ENCODE measurements at places on chromosomes 5 and 9. TPM values are rescaled to one million over a fixed set of nuclear protein-coding genes. Genes with fewer than 3 reads are reported as not detected.
A peak's percentile ranks its signal among the peaks of the same experiment; 100 is the strongest.

DNA sequence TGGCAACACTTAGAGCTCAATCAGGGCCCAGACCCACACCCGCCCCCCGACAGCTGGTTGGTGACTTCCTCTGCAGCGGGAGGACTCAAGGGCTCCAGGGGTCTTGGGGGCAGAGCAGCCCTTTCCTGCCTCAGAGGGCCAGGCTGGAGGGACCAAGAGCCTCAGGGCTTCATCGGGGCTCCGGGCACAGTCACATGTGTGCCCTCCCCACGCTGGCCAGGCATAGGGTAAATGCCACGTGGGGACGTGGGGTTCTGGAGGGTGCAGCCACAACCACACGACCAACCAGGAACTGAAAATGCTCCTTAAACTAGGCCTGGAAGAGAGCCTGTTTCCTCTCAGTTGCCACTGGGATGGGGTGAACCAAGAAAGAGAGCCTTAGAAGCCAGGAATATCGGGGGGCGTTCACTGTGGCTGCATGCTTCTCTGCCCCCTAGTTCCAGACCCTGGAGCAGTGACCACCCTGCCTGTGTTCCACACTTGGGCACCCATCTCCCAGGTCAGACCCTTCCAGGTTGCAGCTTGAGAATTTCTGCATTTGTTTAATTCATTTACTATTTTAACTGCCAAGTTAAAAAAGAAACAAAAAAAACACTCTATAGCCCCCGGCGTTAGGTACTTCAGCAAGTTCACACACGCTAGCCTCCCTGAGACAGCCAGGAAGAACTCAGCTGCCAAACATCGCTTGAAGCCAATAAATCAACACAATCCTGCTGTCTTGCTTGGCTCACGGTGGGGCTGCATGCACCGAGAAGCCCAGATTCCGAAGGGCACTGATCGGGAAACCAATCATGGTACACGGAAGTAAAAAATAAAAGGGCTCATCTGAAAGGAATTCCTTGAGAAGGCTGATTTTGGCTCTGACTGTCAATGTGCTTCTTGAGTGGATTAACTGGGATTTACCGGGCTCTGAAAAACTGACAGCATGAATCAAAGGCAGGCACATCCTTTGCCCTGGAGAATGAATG lies 56.1 kb upstream of the PHYKPL start:
- DNase-seq = no peak
- no peak overlapping the region for H3K27ac ChIP-seq
- no peaks in the 10 kb centered on the region for H3K36me3 ChIP-seq
- no peaks in the 10 kb centered on the region for H3K4me1 ChIP-seq
- H3K27me3 ChIP-seq = peaks cover 13% of the 10 kb centered on the region

- DNase-seq = no peak
- H3K4me3 ChIP-seq = no peak overlapping the region
- peaks cover 4% of the 10 kb centered on the region for H3K4me1 ChIP-seq
- no peaks in the 10 kb centered on the region for H3K36me3 ChIP-seq
Observed at GRCh38 chr5:159897786-159898393, 18.4 kb upstream of the ADRA1B start.

GRCh38 chr5:168300326-168301182 lies 9.1 kb downstream of the WWC1 start:
- no peak overlapping the region for H3K27ac ChIP-seq
- H3K4me3 ChIP-seq = no peak overlapping the region
- H3K27me3 ChIP-seq = no peaks in the 10 kb centered on the region
- DNase-seq = no peak
- no peaks in the 10 kb centered on the region for H3K4me1 ChIP-seq

DNA sequence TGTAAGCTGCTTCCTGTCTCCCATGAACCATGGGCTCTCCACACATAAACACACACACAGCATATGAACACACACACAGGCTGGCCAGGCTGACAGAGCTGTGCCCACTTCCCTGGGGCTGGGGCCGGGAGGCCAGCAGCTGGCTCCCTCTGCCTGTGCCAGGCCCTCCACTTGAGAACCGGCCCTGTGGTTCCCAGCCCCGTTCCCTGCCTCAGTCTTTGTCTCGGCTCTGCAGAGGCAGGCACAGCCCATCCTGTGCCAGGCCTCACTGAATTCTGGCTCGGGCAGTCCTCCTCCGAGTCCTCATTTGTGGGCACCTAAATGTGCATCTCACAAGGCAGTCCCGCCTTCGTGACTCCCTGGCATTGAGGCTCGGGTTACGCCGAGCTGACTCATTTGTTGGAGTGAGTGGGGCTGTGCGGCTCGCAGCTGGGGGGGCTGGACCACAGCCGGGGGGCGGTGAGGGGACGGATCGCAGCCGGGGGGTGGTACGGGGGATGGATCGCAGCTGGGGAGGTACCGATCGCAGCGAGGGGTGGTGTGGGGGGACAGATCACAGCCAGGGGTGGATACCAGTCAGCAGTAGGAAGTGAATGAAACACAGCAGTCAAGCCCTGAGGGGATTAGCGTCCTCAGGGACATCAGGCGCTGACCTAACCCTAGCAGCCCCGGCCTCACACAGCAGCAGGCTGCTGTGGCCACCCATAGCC lies 72.3 kb downstream of the PSMB7 start:
- peaks cover 5% of the 10 kb centered on the region for H3K36me3 ChIP-seq
- H3K27me3 ChIP-seq = no peaks in the 10 kb centered on the region
- H3K4me1 ChIP-seq = no peaks in the 10 kb centered on the region
- no peak overlapping the region for H3K27ac ChIP-seq

DNA sequence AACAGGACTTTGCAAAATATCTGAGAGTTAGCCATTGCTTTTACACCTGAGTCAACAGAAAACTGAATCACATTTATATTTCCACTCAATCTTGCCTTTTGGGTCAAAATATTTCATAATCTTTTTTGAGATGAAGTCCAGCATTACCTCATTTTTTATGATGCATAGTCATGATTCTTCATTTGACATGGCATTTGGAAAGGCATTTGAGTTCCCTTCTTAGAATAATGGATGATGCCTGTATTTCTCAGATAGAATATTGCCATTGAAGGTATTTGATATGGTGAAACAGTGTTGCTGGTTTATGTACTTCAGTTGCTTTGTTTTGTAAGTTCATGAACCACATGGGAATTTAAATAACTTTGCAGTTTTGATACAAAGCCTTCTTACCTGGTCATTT lies 180.4 kb downstream of the PRR16 start:
- H3K27me3 ChIP-seq = no peaks in the 10 kb centered on the region
- no peak overlapping the region for H3K4me3 ChIP-seq
- H3K36me3 ChIP-seq = no peaks in the 10 kb centered on the region
- no peak for DNase-seq

- peaks cover 41% of the 10 kb centered on the region for H3K27me3 ChIP-seq
- no peaks in the 10 kb centered on the region for H3K4me1 ChIP-seq
- H3K36me3 ChIP-seq = peaks cover 4% of the 10 kb centered on the region
- no peak for DNase-seq
- H3K4me3 ChIP-seq = no peak overlapping the region
Observed at GRCh38 chr9:135066291-135066690, 21.2 kb upstream of the OLFM1 start.

GRCh38 chr9:134851020-134851419 lies 29.6 kb upstream of the FCN2 start:
- no peak overlapping the region for H3K27ac ChIP-seq
- H3K4me3 ChIP-seq = no peak overlapping the region
- DNase-seq = no peak
- H3K27me3 ChIP-seq = peaks cover 5% of the 10 kb centered on the region
- no peaks in the 10 kb centered on the region for H3K36me3 ChIP-seq
- no peaks in the 10 kb centered on the region for H3K4me1 ChIP-seq

DNA sequence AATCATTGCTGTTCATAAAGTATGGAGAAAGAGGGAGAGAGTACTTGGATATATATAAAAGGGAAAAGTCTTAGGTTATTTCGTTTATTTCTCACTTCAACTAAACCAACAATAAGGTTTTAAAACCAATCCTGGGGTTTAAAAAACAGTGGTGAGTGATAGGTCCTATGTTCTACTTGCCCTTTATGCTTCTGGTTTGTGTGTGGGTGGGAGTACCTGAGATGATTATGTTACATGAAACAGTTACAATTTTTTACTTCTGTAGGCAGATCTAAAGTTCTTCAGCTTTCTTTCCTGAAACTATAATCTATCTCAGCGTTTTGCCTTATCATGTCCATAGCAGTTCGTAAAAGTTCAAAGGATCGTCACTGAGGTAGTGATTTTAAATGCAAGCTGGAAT lies 49.2 kb downstream of the STX17 start:
- peak overlapping the region; percentile 41 for H3K4me3 ChIP-seq
- no peaks in the 10 kb centered on the region for H3K27me3 ChIP-seq
- peak; percentile 15 for DNase-seq
- H3K4me1 ChIP-seq = peaks cover 26% of the 10 kb centered on the region

- H3K27me3 ChIP-seq = no peaks in the 10 kb centered on the region
- DNase-seq = no peak
- H3K27ac ChIP-seq = no peak overlapping the region
Observed at GRCh38 chr9:13053504-13053903, 226.0 kb downstream of the MPDZ start.

DNA sequence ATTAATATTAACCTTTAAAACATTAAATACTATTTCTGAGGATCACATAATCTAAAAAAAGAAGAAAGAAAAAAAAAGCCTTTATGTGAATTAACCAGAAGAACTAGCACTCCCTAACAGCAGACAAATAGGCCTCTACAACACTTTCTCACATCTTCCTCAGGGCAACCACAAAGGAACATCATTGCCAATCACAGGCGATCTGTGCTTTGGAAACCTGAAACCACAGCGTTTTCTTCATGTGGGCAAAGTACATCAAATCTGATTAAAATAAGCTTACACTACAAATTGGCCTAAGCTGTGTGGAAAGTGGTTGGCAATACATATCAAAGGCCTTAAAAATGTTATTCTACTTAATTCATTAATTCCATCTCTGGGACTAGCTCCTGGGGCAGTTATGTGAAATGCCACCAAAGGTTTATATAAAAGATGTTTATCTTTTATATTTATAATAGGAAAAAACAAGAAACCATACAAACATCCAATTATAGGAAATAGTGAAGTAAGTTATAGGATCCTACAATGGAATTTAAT lies 184.8 kb upstream of the TBCA start:
- H3K36me3 ChIP-seq = no peaks in the 10 kb centered on the region
- peaks cover 50% of the 10 kb centered on the region for H3K27me3 ChIP-seq
- H3K4me1 ChIP-seq = peaks cover 17% of the 10 kb centered on the region
- DNase-seq = no peak
- no peak overlapping the region for H3K4me3 ChIP-seq

GRCh38 chr5:9251379-9251980 lies 294.4 kb downstream of the SEMA5A start:
- no peak for DNase-seq
- no peaks in the 10 kb centered on the region for H3K27me3 ChIP-seq
- H3K4me3 ChIP-seq = no peak overlapping the region
- H3K27ac ChIP-seq = no peak overlapping the region

DNA sequence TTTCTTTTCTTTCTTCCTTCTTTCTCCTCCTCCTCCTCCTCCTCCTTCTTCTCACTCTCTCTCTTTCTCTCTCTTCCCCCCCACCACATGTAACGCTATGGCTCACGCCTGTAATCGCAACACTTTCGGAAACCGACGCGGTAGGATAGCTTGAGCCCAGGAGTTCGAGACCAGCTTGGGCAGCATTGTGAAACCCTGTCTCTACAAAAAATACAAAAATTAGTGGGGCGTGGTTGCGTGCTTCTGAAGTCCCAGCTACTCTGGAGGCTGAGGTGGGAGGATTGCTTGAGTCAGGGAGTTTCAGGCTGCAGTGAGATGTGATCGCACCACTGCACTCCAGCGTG lies 736 bp upstream of the GLDC start:
- DNase-seq = peak; percentile 29
- no peaks in the 10 kb centered on the region for H3K36me3 ChIP-seq
- H3K27ac ChIP-seq = peak overlapping the region; percentile 21
- H3K4me1 ChIP-seq = peaks cover 21% of the 10 kb centered on the region
- H3K27me3 ChIP-seq = peaks cover 60% of the 10 kb centered on the region

DNA sequence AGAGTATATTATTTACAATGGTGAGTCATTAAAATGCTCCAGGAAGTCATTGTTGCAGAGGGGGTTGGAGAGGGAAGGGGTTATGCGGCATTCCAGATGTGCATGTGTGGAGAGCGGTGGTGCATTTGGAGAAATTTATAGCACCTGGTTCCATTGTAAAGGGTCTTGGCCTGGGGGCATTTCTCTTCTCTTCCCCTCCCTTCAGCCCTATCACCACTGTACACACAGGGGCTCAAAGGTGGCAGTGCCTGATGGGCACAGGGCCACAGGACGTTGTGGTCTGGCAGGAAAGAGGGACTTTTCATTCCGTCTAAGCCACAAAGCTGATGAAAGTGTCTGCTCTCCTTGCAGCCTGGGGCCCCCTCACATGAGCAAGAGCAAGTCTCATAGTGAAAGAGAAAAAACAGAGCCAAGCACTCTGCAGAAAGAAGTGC lies 442.4 kb upstream of the ZNF462 start:
- no peaks in the 10 kb centered on the region for H3K27me3 ChIP-seq
- peak; percentile 55 for DNase-seq
- H3K4me3 ChIP-seq = peak overlapping the region; percentile 6
- peaks cover 2% of the 10 kb centered on the region for H3K36me3 ChIP-seq
- peaks cover 25% of the 10 kb centered on the region for H3K4me1 ChIP-seq
- no peak overlapping the region for H3K27ac ChIP-seq

DNA sequence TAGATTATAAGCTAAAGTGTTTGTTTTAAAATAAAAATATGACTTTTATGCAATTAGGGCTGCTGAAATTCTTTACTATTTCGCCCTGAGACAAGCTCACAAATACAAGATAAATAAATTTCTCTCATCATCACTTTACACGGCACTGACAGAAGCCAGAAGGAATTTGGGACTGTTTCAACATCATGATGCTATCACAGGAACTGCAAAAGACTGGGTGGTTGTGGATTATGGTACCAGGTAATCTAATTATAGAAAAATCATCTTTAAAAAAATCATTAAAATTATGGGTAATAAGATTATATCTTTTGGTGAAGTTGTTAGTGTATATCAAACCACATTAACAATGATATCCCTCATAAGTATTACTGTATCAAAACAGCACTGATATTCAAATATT lies 95.0 kb downstream of the MAN2A1 start:
- H3K36me3 ChIP-seq = peaks cover 2% of the 10 kb centered on the region
- no peak overlapping the region for H3K4me3 ChIP-seq
- peaks cover 26% of the 10 kb centered on the region for H3K4me1 ChIP-seq
- no peaks in the 10 kb centered on the region for H3K27me3 ChIP-seq
- DNase-seq = no peak

GRCh38 chr5:55160493-55161209 lies 680 bp downstream of the GPX8 start:
- H3K36me3 ChIP-seq = no peaks in the 10 kb centered on the region
- H3K27ac ChIP-seq = no peak overlapping the region
- no peak overlapping the region for H3K4me3 ChIP-seq
- H3K27me3 ChIP-seq = peaks cover 56% of the 10 kb centered on the region
- peaks cover 5% of the 10 kb centered on the region for H3K4me1 ChIP-seq
- DNase-seq = no peak

GRCh38 chr5:36392818-36393217 lies 91.1 kb upstream of the RANBP3L start:
- no peaks in the 10 kb centered on the region for H3K36me3 ChIP-seq
- DNase-seq = no peak
- no peak overlapping the region for H3K27ac ChIP-seq
- H3K4me3 ChIP-seq = no peak overlapping the region
- peaks cover 16% of the 10 kb centered on the region for H3K27me3 ChIP-seq

Gene PCDHB15
- total RNA-seq = not detected

Gene F2RL1
- 1.6 TPM for total RNA-seq

Gene FCN2
- not detected for total RNA-seq

Gene DUSP1
- total RNA-seq = 14.5 TPM

Gene SMIM27
- total RNA-seq = 54.4 TPM

Gene BTNL8
- total RNA-seq = 1.2 TPM

Gene ENTPD8
- not detected for total RNA-seq

All from activated T-cell treated with anti-CD3 and anti-CD28 coated beads, Interleukin-2, amount 50 U/mL, for 72 hours (primary cell).